Pulmonary artery endothelial cell (primary cell): ENCODE measurements at places on chromosomes 12 and 14.
A peak's percentile ranks its signal among the peaks of the same experiment; 100 is the strongest.

DNA sequence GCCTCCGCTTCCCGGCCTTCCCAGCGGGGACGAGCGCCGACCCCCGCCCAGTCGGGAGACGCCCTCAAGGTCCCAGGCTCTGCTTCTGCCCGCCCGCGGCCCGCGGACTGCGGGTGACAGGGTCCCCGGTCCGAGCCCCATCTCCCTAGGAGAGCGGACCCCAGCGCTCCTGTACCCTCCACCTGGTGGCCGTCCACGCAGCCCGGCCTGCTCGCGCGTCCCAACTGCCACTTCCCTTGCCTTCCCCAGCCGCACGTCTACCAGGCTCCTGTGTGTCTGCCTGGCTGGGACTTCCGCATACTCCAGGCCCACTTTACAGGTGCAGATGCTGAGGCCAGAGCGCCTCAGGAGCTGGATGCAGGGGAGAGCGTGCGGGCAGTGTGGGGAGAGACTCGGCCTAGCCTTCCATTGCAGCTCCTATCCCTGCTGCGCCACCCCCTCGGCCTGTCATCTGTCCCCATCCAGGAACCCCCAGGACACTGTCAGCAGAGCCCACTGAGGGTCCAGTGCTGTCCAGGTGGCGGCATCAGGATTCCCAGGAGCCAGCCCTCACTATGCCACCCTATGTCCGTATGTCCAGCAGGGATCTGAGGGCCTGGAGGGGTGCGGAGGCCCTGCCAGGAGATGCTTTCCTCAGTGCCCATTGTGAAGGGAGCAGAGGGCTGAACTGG lies 8.0 kb upstream of the ANKRD9 start:
- no peak for DNase-seq

DNA sequence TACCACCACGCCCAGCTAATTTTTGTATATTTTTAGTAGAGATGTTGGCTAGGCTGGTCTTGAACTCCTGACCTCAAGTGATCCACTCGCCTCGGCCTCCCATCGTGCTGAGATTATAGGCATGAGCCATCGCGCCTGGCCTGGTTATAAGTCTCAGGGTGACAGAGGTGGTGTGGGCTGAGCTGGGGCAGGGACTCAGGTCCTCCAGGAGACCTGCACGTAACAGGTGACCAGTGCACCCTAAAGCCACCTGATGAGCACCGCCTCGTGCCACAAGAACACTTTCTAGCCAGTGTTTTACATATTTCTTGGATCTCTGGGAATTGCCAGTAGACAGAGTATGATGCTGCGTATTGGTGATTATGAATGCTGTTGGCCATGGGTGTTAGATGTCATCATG lies 136.5 kb upstream of the CPM start:
- no peak for DNase-seq

GRCh38 chr12:122226366-122227125 lies 694 bp upstream of the DIABLO start:
- no peak for DNase-seq

GRCh38 chr14:56119201-56119981 lies 1.2 kb downstream of the PELI2 start:
- no peak for DNase-seq

- no peak for DNase-seq
Measured at GRCh38 chr14:99899578-99900178, 106.5 kb downstream of the EML1 start.

DNA sequence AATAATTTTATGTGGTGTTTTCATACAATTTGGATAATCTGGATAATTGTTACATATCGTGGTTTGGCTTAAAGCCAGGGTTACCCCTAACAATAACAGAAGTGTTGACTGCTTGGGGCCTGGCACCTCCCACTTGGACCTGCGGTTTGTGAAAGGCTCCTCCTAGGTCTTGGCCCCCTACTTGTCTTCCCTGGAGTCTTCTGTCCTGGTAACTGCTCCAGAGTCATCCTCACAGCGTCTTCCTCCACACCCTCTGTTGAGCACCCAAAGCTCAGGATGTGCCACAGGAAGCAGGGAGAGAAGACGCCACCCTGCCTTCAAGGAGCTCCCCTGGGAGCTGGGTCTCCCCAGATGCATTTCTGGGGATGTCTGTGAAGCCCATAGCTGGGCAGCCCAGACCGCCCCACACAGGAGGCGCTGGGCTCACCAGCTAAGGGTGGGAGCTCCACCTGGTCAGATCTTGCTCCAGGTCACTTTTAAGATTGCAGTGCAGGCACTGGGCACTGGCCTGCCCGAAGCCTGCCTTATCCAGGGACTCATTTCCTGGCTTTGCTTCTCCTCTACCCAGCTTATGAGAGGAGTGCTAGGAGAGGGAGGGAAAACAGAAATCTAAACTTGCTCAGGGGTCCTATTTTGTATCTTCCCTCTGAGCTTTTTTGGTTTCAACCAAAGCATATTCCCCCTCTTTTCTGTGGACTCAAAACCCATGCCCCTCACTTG lies 98.2 kb downstream of the ZFP36L1 start:
- no peak for DNase-seq

DNA sequence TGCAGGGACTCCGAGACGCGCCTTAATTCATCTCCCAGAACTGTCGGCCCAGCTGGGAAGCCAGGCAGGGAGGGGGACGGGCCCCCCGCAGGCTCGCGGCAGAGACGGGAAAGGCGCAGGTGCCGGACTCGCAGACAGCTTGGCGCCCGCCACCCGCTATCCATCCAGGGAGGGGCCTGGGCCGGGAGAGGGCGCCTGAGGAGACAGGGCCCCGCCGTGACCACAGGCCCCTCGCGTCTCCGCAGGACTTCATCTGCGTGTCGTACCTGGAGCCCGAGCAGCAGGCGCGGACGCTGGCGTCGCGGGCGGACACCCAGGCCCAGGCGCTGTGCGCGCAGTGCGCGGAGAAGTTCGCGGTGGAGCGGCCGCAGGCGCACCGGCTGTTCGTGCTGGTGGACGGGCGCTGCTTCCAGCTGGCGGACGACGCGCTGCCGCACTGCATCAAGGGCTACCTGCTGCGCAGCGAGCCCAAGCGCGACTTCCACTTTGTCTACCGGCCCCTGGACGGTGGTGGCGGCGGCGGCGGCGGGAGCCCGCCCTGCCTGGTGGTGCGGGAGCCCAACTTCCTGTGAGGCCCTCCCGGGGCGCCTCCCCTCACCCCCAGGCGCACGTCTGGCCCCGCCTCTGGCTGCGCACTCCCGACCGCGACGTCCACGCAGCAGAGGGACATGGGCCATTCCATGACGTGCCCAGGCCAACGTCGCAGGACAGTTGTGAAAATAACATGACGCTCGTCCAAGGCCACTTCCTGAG lies 60.6 kb downstream of the LGMN start:
- DNase-seq: no peak

GRCh38 chr14:38593476-38593875 lies 337.6 kb upstream of the CLEC14A start:
- DNase-seq: no peak

DNA sequence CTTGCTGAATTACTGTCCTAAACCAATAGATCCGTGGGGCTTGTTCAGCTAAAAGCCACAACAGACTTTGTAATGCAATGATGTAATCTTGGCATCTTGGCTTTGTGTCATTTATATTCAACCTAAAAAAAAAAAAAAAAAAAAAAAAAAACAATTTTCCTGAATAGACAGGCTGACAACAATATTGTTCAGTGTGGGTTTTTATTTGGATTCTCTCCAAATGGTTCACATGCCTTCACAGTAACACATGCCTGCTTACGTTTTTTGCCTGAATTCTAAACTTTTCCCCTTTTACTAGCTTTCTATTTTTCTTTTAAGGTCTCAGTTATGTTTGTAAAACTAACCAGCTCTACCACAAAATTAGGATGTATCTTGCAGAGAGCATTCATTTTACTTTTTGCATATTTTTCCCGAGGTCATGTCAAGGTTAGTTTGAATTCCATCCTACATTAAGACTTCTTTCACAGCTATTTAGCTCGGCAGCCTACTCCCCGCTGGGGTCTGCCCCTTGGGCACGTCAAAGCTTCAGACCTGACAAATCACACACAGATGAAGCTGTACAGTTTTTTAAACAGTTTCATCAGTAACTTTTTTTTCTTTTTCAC lies 213.7 kb upstream of the NPAS3 start:
- DNase-seq: no peak

GRCh38 chr12:39405580-39405979 lies 37.3 kb downstream of the KIF21A start:
- no peak for DNase-seq

- no peak for DNase-seq
Measured at GRCh38 chr12:104577581-104577981, 120.8 kb downstream of the CHST11 start.

DNA sequence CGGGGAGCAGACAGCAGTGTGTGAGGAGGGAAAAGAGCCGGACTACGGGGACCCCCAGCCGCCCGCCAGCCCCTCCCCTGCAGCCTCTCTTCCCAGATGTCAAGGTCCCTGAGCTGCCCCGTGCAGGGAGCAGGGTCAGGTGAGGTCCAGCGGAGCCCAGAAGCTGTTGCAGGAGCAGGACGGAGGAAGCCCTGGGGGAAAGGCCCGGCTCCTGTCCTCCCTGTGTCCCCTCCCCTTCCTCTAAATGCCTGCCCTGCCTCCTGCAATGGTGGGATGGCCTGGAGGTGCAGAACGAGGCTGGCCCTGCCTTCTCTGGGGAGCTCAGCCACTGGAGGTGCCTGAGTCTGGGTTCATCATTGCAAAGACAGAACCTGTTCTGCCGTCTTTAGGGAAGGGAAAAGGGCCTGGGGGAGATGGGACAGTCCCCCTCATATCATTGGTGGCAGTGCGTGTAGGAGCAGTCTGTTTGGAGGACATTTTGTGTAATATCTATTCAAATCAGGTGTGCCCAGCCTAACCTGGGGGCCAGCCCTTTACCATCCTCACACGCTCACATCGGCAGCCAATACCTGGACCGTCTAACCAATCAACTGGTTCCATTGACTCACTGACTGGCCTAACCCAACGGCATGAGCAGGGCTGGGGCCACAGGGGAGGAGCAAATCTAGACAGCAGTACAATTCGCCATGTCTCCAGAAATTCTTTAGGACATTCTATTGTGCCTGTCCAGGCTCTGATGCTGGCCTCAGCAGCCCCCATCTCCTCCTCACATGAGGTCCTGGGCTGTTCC lies 364.1 kb upstream of the SFSWAP start:
- no peak for DNase-seq

DNA sequence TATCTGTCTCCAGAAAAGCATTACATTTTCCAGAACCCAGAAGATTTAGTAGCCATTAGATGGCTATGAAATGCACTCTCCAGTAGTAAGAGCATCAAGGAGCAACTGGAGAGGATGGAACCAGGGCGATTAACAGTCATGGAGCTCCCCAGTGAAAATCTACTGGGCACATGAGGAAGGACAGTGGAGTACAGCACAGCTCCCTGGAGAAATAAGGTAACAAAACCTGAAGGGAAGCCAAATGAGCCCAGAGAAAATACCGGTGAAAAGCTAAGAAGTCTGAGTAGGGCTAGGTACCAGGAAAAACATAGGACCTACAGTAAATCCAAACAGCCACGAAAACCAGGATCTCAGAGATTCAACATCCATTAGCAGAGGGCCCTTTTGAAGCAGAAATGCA lies 21.6 kb downstream of the SOX5 start:
- DNase-seq: no peak

- peak; percentile 70 for DNase-seq
Measured at GRCh38 chr14:60648934-60649874, at the start of gene SIX1. SIX1 (minus strand) TSS chr14:60649477; CDS start chr14:60649189, 288 bp downstream.

GRCh38 chr12:130076126-130076525 lies 86.1 kb upstream of the FZD10 start:
- DNase-seq: no peak

DNA sequence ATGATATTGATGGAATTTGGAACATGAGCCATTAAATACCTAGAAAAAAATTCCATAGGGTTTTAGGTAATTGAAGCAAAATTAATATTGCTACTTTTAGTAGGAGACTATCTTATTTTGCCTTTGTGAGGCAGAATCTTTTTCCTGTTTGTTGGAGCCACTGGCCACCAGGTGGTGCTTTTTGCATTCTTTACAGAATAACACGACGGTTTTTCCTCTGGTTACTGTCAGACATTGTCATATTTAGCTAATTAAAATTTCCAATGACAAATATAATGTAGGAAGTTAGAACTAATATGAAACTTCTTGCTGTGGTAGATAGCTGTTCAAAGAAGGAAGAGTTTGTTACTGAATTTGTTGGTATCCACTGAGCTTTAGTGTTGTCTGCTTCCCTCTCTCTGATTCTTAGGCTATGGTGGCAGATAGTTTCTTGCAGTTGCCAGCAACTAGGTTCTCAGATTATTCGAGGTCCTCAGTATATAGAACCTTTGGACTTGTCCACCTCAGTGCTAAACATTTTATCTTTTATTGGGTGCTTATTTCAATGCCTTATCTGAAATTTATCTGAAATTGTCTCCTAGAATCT lies 25.7 kb downstream of the RAB21 start:
- DNase-seq: no peak

- no peak for DNase-seq
Measured at GRCh38 chr14:50846226-50846880, 15.4 kb upstream of the NIN start.

DNA sequence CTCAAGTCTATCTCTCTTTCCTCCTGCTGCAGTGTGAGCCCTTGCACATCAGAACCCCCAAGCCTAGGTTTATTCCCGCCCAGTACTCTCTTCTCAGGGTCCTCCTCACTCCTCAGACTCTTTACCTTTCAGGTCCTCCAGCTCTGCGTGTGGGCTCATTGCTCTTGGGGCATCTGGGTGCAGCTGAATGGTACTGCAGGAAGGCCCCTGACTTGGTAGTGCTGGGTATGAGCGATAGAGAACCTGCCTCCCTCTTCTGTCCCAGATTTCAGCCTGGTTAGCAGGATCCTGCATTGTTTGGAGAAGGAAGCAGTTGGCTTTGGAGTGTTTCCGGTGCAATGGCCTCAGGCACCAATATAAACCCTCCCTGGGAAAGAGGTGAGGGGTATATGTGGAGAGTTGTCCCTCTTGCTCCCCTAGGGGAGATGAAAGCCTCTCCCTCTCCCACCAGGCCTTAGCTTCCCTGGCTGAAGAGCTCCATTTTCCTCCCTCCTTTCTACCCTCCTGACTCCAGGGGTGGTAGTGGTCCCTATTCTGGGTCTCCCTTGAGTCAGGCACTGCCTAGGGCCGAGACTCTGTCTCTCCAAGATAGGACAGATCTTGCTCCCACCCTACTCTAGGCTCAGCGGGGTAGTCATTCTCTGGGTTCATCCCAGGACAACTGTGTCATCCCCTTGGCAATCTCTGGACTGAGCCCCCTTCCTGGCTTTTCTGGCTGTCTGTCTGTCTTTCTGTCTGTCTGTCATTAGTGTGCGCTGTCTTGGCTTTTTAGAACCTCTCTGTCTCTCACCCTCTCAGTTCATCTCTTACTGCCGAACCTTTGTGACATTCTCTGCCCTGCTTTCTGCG lies 3.8 kb downstream of the LRP1 start:
- no peak for DNase-seq

- no peak for DNase-seq
Measured at GRCh38 chr12:12176402-12176801, 90.4 kb downstream of the LRP6 start.

- DNase-seq: no peak
Measured at GRCh38 chr12:8890313-8891085, 23.8 kb upstream of the PHC1 start.

- DNase-seq: no peak
Measured at GRCh38 chr12:104115587-104115975, 22.4 kb downstream of the NFYB start.

GRCh38 chr12:27733052-27733656 lies 22.5 kb downstream of the MRPS35 start:
- no peak for DNase-seq
